Fibroblast of skin of abdomen (primary cell): ENCODE measurements at places on chromosomes 2 and 18.

GRCh38 chr2:160306985-160307384 is 106.9 kb upstream of the ITGB6 start:
- peak; percentile 93 for DNase-seq

DNA sequence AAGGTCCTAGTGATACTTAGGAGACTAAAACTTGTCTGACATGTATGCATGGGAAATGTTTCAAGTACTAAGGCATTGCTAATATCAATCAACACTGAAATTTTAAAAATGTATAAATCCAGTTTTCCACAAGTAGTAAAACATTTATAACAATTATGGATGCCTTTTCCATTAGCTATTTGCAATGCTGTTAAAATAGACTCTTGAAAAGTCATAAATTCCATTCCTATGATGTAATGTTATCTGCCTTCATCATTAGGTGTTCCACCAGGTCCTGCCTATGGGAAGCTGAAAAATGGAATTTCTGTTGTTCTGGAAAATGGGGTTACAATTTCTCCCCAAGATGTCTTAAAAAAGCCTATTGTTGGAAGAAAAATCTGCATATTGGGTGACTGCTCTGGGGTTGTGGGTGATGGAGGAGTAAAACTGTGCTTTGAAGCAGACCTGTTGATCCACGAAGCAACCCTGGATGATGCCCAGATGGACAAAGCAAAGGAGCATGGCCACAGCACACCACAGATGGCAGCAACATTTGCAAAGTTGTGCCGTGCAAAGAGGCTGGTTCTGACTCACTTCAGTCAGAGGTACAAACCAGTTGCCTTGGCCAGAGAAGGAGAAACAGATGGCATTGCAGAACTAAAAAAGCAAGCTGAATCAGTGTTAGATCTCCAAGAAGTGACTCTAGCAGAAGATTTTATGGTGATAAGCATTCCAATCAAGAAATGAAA is 18.7 kb downstream of the ELAC1 start:
- peak; percentile 51 for DNase-seq

DNA sequence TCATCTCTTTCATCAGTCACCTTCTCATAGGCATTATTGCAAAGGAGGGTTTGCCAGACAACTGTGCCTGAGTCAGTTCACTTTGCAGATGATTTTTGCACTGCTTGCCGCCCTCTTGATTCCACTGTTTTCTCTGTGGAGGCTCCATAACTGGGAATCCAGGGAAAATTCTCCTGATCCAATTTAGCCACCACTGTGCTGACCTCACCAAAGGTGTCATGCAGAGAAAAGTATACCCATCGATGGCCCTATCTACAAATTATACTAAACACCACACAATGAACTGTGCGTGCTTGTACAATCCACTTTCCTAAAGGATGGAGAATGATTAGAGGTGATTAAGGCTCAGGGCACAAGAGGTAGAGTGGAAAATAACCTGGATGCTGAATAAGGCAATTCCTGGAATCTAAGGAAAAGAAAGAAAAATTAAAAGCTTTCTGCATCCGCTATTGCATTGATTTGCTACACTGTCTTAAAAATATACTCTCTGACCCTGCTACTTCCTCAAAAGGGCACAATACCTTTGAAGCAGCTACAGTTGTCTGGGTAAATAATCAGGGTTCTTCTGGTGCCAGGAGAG is 409.4 kb downstream of the RIT2 start:
- no peak for DNase-seq

DNA sequence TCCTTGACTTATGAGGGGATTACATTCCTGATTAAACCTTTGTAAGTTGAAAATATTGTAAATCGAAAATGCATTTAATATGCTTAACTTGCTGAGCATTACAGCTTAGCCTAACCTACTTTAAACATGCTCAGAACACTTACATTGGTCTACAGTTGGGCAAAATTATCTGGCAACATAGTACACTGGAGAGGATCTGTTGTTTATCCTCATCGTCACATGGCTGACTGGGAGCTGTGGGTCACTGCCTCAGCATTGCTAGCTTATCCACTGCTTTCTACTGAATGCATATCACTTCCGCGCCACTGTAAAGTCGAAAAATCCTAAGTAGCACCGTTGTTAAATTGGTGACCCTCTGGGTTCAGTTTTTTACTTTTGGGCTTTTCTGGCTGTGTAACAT is 13.7 kb downstream of the PMS1 start:
- no peak for DNase-seq

- no peak for DNase-seq
Measured at GRCh38 chr2:21404827-21405625, 281.3 kb downstream of the TDRD15 start.
